ENCODE measurements at places on chromosomes 6 and 20.

DNA sequence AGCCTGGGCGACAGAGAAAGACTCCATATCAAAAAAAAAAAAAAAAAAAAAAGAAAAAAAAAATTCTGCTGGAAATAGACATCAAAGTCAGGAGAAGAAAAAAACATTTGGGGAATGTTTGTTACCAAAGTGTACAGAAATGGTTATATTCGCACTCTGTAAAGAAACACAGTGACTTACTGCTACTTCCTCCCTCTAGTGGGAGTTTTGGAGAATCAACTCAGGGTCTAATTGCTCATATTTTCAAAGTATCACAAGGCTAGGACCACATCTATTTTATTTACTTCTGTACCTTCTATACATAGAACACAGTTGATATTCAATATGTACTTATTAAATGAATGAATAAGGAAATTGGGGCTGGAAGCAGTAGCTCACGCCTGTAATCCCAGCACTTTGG lies 24.4 kb downstream of the ARG1 start:
- no peak for DNase-seq

DNA sequence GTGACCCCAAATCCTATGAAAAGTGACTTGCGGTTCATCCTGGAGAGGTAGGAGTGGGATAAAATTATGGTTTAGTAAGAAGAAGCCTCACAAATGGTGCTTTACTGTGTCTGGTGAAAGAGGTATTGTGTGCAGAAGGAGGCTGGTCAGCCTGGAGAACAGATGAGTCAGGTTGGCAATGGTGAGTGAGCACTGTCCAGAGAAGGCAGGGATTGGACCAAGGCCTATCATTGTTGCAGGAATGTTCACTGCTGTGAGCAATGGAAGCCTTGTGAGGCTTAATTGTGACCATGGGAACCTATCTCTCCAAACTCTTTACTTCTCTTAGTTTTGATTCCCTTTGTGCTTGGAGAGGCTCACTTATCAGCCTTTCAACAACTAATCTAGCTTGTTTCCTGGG lies 89.0 kb upstream of the KCNK16 start:
- DNase-seq: no peak

- no peak for DNase-seq
Observed at GRCh38 chr20:44956410-44956809, 3.8 kb downstream of the TOMM34 start.

DNA sequence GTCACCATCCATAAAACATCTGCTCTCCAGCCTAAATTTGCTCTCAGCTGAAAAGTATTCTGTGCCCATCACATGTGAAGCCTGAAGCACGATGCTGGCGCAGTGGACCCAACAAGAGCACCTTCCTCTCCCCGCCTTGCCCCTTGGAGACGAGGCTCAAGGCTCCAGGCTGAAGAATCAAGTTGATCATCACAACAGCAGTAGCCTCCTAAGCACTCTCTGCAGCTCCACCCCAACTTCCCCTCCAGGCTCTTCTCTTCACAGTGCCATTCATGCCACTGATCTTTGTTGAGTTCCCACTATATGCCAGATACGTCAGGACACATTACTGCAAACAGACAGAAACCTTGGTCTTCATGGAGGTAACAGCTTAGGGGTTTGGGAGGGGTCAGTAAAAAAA lies 41.6 kb upstream of the ZNF217 start:
- no peak for DNase-seq

GRCh38 chr6:33288141-33288920 lies 708 bp downstream of the WDR46 start:
- DNase-seq: no peak

DNA sequence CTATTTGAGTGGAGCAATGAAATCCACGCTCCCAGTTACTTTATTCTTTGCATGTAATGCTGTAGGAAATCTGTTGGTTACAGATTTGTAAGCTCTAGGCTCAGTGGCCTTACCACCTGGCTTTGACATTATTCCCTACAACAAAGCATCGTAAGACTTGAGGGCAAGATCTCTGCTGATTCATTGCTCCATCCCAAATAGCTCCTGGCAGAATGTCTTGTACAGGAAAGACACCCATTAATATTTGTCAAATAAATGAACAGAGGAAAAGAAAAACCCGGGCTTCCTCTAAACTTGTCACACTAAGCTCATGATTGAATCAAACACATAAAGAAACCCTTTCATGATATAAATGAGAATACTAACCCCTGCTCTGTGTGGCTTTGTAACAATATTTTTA lies 357.5 kb upstream of the RNF217 start:
- no peak for DNase-seq

DNA sequence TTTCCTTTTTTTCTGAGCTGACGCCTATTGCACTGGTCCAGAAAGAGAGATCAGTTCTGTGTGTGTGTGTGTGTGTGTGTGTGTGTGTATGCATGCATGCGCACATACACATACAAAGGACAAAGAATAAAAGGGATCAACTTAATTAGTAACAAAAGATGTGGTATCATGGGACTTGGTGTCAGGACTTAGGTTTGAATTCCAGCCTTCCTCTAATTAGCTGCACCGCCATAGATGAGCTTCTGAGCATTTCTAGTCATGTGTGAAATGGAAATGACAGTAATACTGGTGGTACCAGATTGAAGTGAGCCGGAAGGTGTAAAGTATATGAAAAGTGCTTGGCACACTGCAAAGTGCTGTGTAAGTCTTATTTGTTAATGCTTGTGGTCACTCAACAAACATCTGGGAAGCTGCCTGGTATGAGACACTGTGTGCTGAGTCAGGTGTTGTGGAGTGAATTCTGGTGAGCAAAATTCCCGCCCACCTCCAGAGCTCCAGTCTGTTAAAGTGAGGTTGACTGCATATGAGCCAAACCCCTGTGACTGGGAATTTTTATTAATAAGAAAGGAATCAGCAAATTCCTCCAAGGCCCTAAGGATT lies 12.4 kb downstream of the DAAM2 start:
- no peak for DNase-seq

GRCh38 chr20:6265204-6265904 lies 142.5 kb upstream of the FERMT1 start:
- DNase-seq: no peak

- DNase-seq: no peak
Observed at GRCh38 chr6:163707387-163708355, 293.2 kb downstream of the QKI start.

GRCh38 chr6:112416866-112417265 lies 69.7 kb downstream of the RFPL4B start:
- no peak for DNase-seq

DNA sequence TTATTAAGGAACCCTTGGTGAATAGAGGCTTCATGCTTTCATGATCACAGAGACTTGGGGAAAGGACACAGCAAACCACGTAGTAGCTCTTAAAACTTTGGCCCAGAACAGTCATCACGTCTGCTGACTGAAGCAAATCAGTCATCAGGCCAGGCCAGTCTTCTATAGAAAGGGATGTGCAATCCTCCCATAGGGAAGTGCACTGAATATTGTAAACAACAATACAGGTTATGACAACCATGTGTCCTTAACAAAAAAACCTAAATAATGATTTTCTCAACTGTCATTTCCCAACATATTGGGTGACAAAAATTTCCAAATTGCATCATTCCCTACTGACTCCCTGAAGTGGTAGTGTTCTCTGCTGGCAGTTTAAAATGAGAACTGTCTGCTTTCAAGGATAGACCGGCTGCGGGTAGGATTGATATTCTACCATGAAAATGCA lies 388.2 kb upstream of the CITED2 start:
- no peak for DNase-seq

DNA sequence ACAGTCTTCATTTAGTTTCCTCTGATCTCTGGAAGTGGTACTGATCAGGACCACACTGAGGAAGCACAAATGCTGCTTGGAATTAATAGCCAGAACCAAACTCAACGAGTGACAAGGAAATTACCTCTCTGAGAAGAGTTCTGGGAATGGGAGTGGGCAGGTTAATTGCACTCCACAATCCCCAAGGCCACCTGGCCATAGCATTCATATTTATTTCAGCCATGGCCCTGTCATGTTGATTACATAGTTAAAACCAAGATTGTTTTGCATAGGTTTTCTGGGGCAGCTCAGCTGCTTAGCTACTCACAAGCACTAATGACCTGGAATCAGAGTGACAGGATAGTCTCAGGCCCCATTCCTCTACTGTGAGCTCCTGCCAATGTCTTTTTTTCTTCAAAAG lies 230.2 kb upstream of the RIMS1 start:
- no peak for DNase-seq

GRCh38 chr20:19073584-19074218 lies 138.7 kb upstream of the SLC24A3 start:
- no peak for DNase-seq

- no peak for DNase-seq
Observed at GRCh38 chr20:46362921-46363867, 43.2 kb downstream of the ELMO2 start.

GRCh38 chr6:150142670-150143515 lies at the start of gene PPP1R14C:
TSS of gene PPP1R14C (plus strand) at chr6:150143044. CDS start at chr6:150143193, 149 bp downstream.
- DNase-seq: no peak

DNA sequence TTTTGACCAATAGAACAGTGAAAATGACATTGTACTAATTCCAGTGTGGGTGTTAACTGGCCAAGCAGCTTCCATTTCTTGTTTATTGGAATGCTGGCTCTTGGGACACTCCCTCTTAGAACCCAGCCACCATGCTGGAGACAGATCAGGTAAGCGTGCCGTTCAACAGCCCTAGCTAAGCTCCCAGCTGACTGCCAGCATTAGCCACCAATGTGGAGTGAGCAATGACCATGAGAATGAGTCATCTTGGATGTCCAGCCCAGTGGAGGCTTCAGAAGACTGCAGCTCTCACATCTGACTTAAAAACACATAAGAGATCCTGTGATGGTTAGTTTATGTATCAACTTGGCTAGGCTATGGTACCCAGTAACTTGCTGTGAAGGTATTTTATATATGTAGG lies 3.0 kb upstream of the LINC00237 start:
- no peak for DNase-seq

- no peak for DNase-seq
Observed at GRCh38 chr20:24958506-24959385, 9.7 kb downstream of the CST7 start.

DNA sequence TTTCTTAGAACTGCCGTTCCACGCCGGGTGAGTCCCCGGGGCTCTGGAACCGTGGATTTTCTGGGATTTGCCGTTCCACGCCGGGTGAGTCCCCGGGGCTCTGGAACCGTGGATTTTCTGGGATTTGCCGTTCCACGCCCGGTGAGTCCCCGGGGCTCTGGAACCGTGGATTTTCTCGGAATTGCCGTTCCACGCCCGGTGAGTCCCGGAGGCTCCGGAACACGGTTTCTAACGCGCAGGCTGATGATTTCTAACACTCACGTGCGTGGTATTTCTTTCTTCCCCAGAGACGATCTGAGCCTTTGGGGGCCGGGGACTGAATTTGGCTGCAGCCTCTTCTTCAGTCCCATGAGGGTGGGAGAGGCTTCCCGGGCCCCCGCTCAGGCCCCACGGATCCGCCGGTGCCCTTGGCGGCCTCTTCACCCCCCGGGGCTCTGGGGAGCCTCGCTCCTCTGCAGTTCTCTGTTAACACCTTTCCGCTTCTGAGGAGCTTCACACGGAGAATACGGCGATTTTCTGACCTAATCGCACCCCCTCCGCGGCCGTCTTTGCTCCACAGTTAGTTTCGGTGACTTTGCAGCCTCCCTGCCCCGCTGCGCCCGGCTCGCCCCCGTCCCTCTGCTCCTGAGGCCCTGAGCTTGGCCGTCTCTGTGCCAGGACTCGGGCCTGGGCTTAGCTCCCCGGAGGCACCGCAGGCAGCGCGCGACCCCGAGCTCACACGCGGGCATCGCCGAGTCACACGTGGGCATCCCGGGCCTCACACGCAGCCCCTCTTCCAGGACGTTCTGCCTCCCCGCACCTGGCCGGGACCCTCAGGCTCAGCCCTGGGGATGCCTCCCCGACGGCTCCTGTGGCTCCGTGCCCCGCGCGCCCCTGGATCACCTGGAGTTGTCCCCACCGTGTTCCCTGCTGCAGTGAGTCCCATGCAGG lies 7.2 kb upstream of the KIF25 start:
- no peak for DNase-seq

DNA sequence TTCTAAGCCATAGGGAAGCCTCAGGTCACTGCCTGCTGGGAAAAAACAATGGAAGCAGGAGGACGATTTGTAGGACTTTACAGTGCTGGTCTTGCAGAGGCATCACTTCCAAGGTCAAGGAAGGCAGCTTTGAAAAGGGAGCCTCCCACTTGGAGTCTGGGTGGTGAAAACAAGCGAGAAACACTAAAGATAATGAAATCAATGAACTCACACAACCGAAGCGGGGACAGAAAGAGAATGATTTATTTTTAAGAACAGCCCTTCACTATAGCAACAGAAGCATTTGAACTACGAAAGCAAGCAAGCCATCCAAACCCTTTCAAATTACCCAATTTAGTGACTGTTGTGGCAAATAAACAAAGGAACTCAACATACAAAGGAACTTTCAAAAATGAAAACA lies 227.5 kb downstream of the THBS2 start:
- DNase-seq: no peak

- DNase-seq: no peak
Observed at GRCh38 chr6:155319902-155320301, 5.6 kb upstream of the TFB1M start.

DNA sequence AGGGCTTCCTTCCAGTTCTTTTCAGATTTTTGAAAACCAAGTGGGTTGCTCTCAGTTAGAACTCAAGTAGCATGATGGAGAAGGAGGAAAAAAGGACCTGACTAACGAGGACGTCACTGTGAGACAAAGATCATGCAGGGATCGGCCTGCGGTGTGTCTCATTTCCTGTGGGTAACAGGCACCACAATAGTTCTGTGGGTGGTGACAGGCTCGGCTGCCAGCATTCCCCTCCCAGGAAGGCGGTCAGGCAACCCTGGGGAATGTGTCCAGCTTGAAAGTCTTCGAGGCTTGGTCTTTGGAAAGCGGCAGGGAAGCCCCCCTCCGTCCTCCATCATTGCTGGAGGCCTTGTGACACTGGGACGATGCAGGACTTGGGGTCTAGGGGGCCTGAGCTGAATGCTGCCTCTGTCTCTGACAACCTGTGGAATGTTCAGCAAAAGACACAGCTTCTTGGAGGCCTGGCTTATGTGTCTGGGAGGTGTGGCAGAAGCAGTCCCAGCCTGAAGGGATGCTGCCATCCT lies 121.0 kb downstream of the BCAS1 start:
- peak; percentile 61 for DNase-seq

DNA sequence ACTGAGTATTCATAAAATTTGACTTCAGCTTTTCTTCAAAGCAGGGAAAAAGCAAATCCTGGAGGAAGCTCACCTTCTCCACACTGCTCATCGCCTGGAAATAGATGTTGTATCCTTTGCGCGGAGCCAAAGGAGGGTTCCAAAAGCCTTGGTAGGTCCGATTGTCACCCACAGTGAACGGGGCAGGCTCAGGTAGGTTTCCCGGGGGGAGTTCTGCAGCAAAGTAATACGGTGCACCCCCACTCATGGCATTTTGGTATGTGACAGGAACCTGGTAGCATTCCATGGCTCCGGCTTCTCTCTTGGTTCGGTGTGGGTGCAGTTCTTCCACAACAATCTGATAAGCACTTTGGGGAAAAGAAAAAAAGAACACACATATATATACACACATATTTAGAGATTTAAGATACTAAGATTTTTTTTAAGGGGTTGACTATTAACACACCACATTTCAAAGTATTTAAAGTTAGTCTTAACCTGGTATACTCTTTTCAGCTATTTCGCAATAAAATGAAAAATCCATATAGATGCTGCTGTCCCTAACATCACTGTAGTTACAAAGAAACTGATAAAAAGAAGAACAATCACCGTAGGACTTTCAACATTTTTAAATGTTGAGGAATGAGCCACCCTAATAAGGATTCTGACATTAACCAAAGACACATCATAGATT lies 166.7 kb upstream of the THEMIS start:
- no peak for DNase-seq

Measured in activated T-helper 1 cell treated with anti-CD3 and anti-CD28 coated beads, Interleukin-2, amount 50 U/mL, for 16 hours (primary cell).